ENCODE measurements at places on chromosomes 2 and 18.
A peak's percentile ranks its signal among the peaks of the same experiment; 100 is the strongest.

GRCh38 chr2:42021464-42021863 lies 26.4 kb upstream of the PKDCC start:
- no peak for DNase-seq

DNA sequence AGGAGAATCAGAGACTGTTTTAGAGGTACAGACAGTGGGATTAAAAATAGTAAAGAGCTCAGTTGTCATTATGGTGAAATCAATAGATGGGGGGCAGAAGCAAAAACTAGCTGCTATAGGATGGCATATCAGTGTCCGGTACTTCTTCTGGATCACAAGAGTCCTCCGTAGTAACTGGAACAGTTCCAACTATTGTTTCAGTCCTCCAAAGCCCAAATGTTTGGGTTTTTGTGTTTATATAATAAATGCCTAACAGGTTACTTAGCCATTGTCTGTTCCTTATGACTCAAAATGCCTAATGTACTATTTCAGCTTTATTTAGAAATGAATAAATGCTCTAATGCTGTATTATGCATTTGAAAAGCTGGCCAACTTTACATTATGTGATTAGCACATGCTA lies 401.2 kb downstream of the PTH2R start:
- no peak for DNase-seq

DNA sequence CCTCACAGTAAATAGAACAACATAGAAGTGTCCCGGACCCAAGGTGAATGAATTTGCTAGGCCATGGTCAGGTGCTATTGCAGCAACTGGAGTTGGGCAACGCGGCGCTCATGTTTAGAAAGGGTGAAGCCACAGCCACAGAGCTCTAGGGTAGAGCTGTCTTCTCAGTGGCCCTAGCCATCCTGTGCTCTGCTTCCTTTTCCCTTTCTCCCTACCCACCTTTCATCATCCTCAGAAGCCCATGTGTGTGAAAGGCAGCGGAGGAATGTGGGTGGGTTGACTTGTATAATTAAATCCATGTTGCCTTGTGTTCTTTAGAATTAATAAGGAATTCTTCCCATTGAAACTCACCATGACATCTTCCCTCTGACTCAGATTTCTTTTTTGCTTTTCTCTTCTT lies 336.7 kb downstream of the OSR1 start:
- no peak for DNase-seq

GRCh38 chr2:109159096-109159495 lies 30.1 kb downstream of the SH3RF3 start:
- no peak for DNase-seq

GRCh38 chr2:178846458-178846802 lies 39.2 kb upstream of the TTN start:
- no peak for DNase-seq

- peak; percentile 11 for DNase-seq
These were observed 848 bp downstream of the TMSB10 start for GRCh38 chr2:84906108-84906899.

- no peak for DNase-seq
These were observed 14.0 kb downstream of the HRH4 start for GRCh38 chr18:24474406-24474805.

- DNase-seq: no peak
These were observed 122.7 kb upstream of the GCFC2 start for GRCh38 chr2:75833386-75833785.

Measured in cortex of kidney (tissue), 1 donor.